ENCODE measurements at places on chromosomes 11 and 22. TPM values are rescaled to one million over a fixed set of nuclear protein-coding genes. Genes with fewer than 3 reads are reported as not detected.
A peak's percentile ranks its signal among the peaks of the same experiment; 100 is the strongest.

- no peak for DNase-seq
Measured at GRCh38 chr11:12289667-12290476, 87.5 kb upstream of the PARVA start.

The OR51I1 gene
- total RNA-seq = not detected

GRCh38 chr11:91857179-91857578 is 367.4 kb upstream of the FAT3 start:
- DNase-seq = peak; percentile 29

GRCh38 chr11:121337740-121338272 is 45.2 kb downstream of the SC5D start:
- no peak for DNase-seq

Measured in foreskin keratinocyte (primary cell).